KBM-7 (cell line): ENCODE measurements at places on chromosomes 13 and 19.

DNA sequence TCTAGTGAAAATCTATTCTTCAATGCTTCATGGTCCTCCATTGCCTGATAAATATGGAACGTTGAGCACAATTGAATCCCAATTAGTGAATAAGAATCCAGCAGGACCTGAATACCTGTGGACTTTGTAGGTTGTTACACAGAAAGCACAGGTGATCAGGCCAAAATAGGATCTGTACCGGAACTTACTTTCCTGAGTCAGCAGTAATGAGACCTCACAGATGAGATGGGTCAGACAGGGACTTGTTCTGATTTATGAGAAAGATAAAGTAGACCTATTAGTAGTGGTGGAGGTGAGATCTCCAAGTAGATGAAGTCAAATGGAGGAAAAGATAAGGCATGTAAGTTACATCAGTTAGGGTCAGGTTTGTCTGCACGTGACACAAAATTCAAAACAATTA is 351.1 kb downstream of the MTUS2 start:
- no peak for DNase-seq

DNA sequence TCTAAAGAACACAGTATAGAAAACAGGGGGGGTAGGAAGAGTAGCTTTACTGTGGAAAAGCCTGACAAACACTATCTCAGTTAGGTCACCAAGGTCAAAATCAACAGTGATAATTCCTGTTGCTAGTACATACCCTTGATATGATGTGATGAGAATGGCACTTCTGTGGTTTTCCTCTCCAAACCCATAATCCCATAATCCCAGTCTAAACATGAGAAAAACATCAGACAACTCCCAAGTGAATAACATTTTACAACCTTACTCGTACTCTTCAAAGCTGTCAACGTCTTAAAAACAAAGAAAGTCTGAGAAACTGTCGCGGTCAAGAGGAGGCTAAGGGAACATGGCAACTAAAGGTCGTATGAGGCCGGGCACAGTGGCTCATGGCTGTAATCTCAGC is 137.6 kb downstream of the FOXO1 start:
- DNase-seq = no peak

DNA sequence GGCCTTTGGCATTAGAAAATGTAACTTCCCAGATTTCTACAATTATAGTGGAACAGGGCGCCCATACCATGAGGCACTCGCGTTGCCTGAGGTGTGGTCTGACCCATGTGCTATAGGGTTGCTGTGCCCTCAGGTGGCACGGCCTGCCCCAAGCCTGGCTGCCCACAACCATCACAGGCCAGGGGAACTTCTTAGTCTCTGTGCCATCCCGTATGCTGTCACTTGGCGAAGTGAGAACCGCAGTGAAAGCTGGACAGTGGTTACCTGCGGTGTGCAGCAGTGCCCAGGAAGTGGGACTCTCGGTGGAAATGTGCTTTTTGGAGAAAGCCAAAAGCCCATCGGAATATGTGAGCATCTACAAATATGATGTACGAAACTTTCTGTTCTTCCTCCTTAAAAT is 88.2 kb upstream of the GPR183 start:
- no peak for DNase-seq

GRCh38 chr13:76638882-76639281 is 247.3 kb downstream of the KCTD12 start:
- no peak for DNase-seq

DNA sequence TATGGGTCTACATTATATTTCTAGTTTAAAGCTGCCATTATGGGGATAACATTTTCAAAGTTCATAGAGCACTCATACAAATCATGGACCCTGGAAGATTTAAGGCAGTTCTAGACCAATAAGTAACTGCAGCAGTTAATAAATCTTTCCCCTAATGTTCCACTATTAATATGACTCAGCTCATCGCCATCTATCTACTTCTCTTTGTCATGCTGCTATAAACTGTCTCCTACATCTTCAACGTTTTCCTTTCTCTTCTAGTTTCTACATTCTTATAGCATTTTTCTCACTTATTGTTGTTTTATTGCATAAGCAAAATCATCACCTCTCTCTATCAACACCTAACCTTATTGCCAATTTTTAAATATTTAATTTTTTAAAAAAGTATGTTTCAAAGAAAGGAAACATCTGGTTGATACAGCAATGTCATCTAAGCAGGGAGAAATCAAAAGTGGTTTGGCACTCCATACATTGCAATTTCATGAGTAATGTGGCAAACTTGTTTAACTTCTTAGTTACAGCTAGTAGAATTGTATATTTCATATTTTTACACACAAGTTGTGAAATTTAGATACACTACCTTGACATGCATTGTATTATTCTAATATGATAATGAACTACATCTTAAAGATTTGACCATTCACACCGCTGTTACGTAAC is 1500.4 kb upstream of the MIR17HG start:
- no peak for DNase-seq

DNA sequence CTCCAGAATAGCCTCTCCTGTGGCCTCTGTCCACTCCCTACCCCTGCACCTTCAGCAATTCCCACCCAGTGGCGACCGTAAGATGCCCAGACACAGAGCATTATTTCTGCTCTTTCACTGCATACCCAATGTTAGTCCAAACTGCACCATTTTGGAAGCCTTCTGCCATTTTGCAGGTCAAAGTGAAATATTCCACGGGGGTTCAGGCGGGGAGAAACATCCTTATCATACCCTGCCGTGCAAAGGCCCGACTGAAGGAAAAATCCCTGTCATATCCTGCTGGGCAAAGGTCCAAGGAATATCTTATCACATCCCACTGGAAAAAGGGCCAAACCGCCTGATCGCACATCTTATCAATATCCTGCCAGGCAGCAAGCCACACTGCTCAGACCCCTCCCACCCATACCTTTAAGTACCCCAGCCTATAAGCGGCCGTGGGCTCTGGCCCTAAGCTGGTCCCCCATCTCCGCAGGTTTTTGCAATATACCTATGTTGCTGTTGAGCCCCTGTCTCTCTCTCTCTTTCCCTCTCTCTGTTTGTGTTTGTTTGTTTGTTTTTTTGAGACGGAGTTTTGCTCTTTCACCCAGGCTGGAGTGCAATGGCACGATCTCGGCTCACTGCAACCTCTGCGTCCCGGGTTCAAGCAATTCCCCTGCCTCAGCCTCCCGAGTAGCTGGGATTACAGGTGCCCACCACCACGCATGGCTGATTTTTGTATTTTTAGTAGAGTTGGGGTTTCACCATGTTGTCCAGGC is 18.2 kb downstream of the CLEC11A start:
- no peak for DNase-seq

- DNase-seq = no peak
Measured at GRCh38 chr19:14476673-14477401, 1.7 kb upstream of the PTGER1 start.

- DNase-seq = no peak
Measured at GRCh38 chr19:35060160-35060855, 18.8 kb downstream of the HPN start.
